ENCODE measurements at places on chromosomes 13 and 19.

DNA sequence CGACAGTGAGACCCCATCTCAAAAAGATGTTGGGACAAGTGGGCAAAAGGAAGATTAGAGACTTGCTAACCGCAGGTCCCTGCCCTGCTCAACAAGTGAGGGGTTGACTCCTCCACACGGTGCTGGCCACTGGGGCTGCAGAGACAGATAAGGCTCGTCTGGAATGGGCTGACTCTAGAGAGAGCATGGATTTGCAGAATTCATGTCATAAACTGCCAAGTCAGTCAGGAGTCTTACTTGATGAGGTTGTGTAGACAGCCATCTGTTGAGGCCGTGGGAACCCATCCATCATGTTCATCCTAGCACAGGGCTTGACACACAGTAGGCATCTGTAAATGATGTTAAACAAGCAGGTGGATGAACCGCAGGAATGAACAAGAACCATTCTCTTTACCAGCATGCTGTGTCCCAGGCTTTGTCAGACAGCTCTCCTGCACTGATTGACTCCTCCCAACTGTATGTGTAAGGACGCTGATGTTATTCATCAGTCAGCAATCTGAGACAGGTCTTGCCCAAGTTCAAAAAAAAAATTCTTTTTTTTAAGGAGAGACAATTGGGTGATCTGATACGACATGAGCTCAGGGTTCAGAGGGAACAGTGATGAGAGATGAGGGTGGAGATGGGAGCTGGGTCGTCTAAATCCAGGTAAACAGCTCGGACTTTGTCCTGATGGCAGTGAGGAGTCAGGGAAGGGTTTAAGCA lies 8.8 kb downstream of the PAF1 start:
- no peak for DNase-seq

DNA sequence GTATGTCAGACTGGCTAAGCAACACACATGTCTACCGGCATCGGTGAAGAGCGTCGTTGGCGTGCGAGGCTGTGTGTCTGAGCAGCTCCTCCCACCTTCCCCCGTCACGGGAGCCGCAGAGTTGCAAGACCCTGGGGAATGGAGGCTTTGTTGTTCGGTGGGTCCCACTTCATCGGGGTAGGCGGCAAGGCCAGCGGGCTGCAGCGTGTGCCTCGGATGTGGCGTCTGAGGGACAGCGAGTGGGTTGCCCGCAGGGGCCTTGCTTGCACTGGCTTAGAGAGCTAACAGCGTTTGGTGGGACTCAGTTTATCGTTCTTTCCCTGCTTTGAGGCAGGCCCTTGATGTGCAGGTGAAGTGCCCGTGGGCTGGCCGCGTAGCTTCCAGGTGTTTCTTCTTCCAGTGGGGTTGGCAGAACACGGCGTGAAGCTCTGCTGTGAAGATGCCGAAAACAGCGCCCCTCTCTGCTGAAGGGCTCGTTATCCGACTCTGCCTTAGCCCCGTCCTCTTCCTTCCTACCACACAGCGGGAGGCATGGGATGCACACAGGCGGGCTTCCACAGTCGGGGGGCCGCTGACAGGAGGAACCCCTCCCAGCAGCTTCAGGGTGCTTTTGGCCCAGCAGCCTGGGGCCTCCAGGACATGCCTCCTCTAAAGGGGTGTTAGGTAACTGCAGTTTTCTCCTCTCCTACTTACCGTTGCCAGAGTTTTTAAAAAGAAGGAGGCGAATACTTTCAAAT lies 85.2 kb downstream of the ATP11A start:
- no peak for DNase-seq

- no peak for DNase-seq
Measured at GRCh38 chr13:58300974-58301681, 669.6 kb downstream of the PCDH17 start.

DNA sequence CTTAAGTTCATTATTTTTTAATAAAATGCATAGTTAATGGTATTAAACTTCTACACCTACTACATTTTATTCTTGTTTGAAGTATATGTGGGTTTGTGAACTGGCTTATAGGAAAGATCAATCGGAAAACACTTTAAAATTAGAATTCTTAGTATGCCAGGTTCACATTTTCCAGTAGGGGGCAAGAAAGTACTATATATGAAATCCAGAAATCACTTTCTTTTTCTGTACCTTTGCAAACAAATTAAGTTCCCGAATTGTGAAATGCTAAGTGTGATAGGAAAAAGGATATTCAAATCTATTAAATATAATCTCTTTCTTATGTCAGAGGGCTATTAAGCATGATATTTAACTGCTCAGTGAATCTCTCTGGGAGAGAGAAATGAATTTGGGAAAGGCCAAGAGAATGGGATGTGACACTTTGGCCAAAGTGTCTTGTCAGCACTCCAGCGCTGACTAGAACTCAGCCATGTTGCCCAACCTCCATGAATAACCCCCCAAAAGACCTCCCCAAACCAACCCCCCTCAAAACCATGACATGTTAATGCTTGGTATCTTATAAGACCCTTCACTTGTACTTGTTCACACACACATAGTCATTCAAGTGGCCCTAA lies 122.6 kb upstream of the SLC10A2 start:
- DNase-seq = peak; percentile 32

- DNase-seq = no peak
Measured at GRCh38 chr13:43933378-43933777, 53.7 kb downstream of the LACC1 start.

DNA sequence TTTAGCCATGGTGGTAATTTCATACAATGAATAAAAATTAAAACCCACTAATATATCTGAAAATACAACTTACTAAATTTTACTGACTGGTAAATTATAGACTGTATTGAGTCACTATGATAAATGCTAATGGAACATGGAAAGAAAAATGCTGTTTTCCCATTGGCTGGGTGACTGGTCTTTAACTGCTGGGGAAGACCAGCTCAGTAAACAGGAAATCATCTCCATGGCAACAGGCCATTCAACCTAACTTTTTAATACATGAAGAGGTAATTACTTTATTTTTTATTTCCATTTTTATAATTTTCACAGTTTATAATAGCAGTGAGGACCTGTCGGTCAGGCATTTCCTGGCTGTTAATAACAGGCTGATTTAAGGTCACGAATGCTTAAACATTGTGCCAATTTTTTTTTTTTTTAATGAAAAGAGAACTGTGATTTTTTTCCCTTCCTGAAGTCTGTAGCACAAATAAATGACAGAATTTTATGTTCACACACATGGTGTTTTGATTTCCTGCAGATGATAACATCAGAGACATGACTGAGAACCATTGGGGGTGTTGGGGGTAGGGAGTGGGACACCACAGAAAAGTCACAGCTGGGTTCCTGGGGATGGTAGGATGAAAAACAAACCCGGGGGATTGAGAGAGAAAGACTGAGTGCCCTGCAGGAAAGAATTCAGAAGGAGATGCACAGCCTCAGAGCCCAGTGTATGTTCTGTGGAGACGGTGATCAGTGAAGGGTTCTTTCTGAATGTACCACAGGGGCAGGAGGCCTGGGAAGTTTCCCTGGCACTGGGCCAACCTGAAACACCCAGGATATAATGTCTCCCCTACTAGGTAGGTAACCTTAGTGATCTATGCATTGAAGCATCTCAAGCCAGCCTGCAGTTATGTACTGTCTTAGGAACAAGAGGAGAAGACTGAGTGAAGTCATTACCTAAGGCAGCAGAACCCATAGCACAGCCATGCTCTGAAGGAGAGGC lies 297.1 kb downstream of the COG6 start:
- DNase-seq = peak; percentile 2

DNA sequence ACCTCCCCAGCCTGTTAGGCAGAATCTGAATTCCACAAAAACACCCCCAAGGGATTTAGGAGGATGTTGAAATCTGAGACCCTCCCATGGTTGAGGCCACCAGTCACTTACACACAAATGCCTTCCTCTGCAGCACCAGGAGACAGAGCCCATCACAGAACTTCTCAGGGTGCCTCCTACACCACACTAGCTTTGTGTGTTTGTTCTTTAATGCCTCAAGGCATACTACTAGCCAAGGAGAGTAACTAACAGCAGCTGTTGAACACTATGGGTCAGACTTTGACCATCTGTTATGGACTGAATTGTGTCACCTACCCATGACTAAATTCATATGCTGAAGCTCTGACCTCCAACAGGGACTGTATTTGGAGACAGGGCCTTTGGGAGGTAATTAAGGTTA lies 9.5 kb upstream of the MED26 start:
- DNase-seq = no peak

DNA sequence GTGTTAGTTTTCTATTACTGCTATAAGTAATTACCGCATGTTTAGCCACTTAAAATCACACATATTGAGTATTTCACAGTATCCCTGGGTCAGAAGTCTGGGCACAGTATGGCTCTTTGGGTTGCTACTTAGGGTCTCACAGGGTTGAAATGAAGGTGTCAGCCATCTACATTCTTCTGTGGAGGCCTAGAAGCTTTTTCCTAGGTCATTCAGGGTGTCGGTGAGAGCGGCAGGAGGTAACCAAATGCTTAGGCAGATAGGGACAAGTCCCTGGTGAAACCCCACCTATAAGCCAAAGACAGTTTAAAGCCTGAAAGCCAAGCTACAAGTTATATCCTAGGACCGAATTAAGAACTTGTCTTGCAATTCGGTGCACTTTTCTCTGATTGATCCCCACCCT lies 856.7 kb downstream of the PCDH17 start:
- no peak for DNase-seq

DNA sequence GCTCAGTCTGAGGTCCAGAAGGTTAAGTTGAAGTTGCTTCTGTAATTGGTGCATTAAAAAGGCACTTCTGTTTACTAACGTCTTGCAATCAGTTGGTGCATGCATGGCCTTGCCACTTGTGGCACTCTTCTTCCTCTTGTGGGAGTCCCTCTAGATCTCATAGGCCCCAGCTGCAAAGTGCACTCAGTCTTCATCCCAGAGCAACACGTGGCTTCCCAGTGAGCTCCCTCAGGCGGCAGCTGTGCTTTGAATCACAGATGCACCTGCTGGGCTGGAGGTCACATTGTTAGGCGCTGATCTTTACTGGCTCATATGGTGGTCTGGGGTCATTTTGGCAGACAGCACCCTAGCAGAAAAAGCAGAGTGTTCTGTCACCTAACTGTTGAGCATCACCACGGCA lies 215.7 kb downstream of the ZNF536 start:
- DNase-seq = no peak

- DNase-seq = peak; percentile 86
Measured at GRCh38 chr19:15871570-15871969, 26.3 kb downstream of the CYP4F2 start.

DNA sequence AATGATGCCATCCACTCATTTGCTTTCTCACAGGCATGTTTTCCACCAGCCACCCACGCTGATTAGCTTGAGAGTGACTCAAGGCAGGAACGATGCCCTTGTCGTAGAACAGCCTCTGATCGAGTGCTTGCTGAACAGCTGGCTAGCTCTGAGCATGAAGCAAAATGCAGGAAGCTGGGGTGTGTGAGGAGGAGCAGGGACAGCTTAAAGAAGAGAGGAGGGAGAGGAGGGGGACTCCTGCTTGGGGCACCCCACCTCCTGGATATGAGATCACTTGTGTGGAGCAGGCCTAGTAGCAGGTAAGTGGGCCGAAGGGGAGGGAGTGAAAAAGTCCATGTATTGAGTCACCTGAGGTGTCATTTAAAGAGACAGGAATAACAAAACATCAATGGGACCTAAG lies 48.8 kb downstream of the IRS2 start:
- no peak for DNase-seq

DNA sequence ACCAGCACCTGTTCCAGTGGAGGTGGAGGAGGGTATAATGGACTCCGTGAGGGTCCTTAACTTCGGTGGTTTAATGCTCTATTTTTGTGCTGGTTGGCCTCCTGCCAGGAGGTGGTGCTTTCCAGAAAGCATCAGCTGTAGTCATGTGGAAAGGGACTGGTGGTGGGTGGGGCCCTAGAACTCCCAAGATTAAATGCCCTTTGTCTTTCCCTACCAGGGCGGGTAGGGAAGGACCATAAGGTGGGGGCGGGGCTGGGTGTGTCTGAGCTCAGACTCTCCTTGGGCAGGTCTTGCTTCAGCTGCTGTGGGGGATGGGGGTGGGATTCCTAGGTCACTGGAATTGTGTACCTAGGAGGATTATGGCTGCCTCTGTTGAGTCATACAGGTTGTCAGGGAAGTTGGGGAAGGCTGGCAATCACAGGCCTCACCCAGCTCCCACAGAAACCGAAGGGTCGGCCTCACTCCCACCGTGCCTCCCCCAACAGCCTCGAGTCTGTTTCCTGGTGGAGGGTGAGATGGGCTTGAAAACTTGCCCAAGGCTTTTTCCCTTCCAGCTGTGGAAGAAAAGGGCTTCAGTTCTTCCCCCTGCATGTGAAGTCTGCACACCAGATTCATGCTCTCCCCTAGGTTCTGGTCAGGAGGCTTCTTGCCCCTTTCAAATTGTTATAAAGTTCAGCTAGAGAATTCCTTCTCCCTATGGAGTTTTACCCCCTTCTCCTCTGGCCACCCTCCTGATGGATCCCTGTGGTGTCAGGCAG lies 60.3 kb upstream of the CLDN10 start:
- DNase-seq = no peak

DNA sequence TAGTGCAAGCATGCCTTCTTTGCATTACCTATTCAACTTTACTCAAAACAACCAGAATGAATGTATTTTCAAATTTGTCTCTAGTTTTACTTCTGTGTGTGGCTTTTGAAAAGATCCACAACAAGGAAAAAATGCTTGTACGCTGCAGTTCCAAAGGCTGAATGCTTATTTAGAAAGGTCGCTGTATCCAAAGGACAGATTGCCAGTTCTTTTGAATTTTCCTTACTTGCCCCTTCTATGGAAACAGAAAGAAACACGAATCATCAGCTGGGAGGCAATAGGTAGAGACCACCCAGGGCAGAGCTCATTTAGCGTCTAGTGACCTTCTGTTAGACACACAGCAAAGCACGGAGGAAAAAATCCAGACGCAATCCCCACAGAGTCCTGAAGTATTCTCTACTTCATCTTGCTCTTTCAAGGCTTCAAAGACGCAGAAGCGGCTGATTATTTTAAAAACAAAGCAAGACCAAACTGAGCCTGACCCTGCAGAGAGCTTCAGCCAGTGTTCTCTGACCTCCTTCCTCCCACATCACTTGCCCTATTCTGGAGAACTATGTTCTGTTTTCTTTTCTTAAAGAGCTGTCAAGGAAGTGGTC lies 674.6 kb upstream of the SGCG start:
- no peak for DNase-seq

Measured in KBM-7 (cell line).